ENCODE measurements at places on chromosomes 6 and 20.

GRCh38 chr6:42714098-42714761 lies 8.2 kb downstream of the PRPH2 start:
- DNase-seq: no peak

GRCh38 chr6:165841153-165841558 lies 178.1 kb upstream of the PDE10A start:
- no peak for DNase-seq

- peak; percentile 54 for DNase-seq
Measured at GRCh38 chr20:23149623-23150279, 63.6 kb upstream of the CD93 start.

DNA sequence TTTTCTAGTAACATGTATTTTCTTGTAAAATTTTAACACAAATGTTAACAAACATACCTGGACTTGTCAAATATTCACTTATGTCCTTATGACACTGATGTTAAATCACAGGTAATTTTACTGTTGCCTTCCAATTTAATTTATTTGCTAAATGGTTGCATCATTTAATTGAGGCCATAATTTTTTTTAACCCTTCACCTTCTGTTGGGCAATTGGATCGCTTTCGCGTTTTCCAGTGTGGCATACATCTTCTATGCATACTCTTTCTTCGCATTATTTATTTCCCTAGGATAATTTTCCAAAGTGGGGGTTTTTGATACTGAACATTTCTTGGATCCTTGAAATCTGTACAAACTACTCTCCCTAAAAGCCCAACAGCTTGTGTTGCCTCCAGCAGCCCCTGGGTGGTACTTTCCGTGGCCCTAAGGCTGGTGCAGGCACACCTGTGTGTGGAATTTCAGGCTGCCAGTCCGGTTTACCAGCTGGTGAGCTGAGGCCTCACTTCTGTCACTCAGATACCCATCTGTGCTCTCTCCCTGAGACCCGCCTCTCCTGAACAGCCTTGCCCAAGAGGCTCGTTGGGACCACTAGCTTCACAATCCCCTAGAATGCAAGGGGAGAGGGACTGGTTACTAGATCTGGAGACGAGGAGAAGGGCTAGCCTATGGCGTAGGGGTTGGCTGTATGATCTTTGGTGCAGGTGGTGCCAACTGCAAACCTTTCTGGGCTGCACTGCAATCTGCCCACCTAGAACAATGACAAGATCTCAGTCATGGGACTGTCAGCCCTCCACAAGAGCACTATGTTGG lies 11.2 kb upstream of the C20orf144 start:
- no peak for DNase-seq

DNA sequence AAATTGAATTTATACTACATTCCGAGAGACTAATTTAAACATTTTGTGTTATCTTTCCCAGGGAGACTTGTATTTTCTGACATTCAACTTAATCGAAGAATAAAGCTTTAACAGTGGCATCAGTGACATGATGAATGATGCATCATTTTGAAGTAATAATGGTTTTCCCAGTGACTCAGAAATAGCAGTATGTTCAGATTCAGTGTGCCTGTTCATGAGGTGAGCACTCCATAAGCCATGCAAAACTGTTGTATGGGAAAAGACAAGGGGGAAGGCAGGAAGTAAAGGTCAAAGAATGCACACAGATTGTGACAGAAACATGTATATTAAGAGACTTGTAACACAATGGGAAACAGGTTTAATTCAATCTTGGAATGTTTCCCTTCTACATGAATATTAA lies 1348.2 kb upstream of the GJE1 start:
- DNase-seq: no peak

All from psoas muscle (tissue), 8 donors.